Suppressor macrophage treated with lipopolysaccharide for 4 hours (primary cell): ENCODE measurements at places on chromosomes 2 and 18.

- DNase-seq: no peak
Measured at GRCh38 chr2:150916467-150917396, 344.9 kb downstream of the RBM43 start.

GRCh38 chr2:9610781-9611548, 19.8 kb downstream of the YWHAQ start:
- peak; percentile 21 for DNase-seq

GRCh38 chr2:203361922-203362321, 33.7 kb downstream of the ABI2 start:
- no peak for DNase-seq

GRCh38 chr2:190996338-190996946, 17.5 kb downstream of the STAT1 start:
- peak; percentile 30 for DNase-seq

GRCh38 chr2:38634684-38635083, 31.2 kb upstream of the GALM start:
- DNase-seq: peak; percentile 75

GRCh38 chr2:101344137-101344536, 35.6 kb upstream of the RNF149 start:
- no peak for DNase-seq

DNA sequence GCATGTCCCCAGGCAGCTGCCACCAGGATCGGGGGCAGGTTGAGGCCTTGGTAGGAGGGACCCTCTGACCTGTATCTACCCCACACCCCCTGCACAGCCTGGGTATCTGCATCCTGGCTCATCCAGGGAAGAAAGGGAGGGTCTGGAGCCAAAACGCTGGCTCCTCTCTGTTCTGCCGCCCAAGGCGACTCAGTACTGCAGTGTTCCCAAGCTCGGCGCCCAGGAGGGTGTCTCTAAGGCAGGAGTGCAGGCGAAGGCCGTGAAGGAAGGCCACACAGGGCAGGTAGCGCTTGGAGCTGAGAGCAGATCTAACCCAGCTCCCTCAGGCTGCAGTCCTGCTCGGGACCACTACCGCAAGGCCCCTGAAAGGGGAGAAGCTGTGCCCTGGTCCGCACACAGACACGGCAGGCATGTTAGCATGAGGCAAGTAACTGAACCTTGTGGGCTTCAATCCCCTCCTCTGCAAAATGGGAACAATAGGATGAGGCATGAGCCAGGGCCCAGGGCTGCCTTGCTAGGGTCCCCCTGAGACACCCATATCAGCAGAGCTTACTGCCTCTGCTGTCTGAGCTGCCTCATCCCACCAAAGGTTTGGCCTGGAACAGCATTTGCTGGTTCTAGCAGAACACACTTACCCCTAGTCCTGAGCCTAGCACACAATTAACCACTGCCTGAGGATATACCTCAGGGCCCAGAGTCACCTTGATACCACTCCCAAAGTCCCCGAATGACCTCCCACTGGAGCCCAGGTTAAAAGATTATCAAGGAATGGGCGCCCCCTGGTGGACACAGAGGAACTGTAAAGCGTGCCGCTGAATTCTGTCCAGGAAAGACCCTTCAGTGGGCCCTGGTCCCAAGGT, 6.5 kb downstream of the PTMA start:
- peak; percentile 79 for DNase-seq
